ENCODE measurements at places on chromosomes 2 and 18. TPM values are rescaled to one million over a fixed set of nuclear protein-coding genes. Genes with fewer than 3 reads are reported as not detected.

- no peaks in the 10 kb centered on the region for H3K36me3 ChIP-seq
- H3K4me1 ChIP-seq: no peaks in the 10 kb centered on the region
- no peak for DNase-seq
- no peaks in the 10 kb centered on the region for H3K27me3 ChIP-seq
Observed at GRCh38 chr18:40907842-40908241, 1047.2 kb upstream of the PIK3C3 start.

GRCh38 chr2:12044857-12045256 lies 298.4 kb downstream of the LPIN1 start:
- no peak overlapping the region for H3K4me3 ChIP-seq
- no peaks in the 10 kb centered on the region for H3K27me3 ChIP-seq

GRCh38 chr2:145049475-145049874 lies 529.6 kb upstream of the ZEB2 start:
- no peaks in the 10 kb centered on the region for H3K27me3 ChIP-seq
- H3K4me3 ChIP-seq: no peak overlapping the region
- no peak for DNase-seq
- H3K4me1 ChIP-seq: no peaks in the 10 kb centered on the region
- H3K36me3 ChIP-seq: no peaks in the 10 kb centered on the region

The ITGA6 gene
- 42.0 TPM for total RNA-seq

The CCDC121 gene
- total RNA-seq: 6.8 TPM

DNA sequence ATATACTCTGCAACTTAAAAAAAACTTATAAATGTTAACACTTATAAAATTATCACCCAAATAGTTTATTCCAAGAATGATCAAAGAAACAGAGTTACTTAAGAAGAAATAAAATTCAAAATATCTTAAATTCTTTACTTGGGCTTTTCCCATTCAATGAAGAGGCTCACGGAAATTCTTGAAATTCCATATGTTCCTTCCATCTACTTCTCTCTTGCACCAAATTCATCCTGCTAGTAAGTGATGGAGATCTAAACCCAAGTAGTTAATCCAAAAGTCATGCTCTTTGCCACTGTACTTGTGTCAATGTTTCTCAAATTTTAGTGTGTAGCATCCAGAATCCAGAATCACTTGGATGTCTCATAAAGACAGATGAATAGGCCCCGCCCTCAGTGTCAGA lies 465.9 kb downstream of the TXNL1 start:
- H3K27ac ChIP-seq: no peak overlapping the region
- H3K36me3 ChIP-seq: no peaks in the 10 kb centered on the region
- H3K4me1 ChIP-seq: peaks cover 11% of the 10 kb centered on the region
- no peak for DNase-seq
